Mucosa of gallbladder (tissue), 1 donor: ENCODE measurements at places on chromosomes 12 and 14. TPM values are rescaled to one million over a fixed set of nuclear protein-coding genes. Genes with fewer than 3 reads are reported as not detected.

Gene LPAR5
- total RNA-seq: 15.0 TPM

Gene SRRM4
- total RNA-seq: 0.03 TPM

Gene ABCD2
- total RNA-seq: 0.63 TPM

Gene KRT74
- not detected for total RNA-seq

Gene ANKRD33
- total RNA-seq: not detected

Gene SLC38A4
- 0.69 TPM for total RNA-seq

GRCh38 chr14:75711796-75712211 lies 50.8 kb downstream of the TTLL5 start:
- peak; percentile 54 for DNase-seq

DNA sequence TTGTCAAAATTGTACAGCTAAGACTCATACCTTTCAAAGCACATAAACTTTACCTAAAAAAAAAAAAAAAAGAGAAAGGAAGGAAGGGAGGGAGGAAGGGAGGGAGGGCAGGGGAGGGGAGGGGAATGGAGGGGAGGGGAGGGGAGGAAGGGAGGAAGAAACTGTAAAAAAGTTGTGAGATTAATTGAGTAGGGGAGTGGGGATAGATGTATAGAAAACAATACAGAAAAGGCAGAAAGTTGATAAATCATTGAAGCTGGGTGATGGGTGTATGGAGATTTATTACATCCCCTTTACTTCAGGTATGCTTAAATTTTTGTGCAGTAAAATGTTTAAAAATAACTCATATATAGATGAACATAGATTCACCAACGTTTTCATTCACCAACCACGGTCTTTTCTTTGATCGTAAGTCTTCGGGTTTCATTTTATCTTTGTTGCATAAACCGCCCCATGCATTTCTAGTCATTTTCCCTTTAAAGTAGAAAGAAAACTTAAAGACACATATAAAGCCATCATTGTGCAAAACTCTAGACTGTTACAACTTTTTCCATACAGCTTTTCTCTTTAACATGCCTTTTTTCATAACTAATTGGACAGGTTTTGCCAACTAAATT lies 191.2 kb upstream of the KRR1 start:
- DNase-seq: no peak

DNA sequence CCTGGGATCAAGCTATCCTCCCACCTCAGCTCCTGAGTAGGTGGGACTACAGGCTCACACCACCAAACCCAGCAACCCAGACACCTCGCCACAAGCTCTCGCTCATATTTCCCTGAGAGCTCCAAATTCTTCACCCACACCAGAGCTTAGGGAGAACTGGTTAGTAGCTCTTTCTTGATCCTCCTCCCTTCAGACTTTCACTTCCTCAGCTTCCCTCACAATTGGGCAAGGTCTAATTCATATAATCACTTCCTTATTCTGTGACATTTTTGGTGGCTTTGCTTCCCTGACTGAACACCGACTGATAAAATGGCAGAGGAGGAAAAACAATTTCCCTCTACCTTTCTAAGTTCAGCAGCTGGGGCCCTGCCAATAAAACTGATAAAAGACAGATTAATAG lies 88.5 kb downstream of the GXYLT1 start:
- DNase-seq: no peak

DNA sequence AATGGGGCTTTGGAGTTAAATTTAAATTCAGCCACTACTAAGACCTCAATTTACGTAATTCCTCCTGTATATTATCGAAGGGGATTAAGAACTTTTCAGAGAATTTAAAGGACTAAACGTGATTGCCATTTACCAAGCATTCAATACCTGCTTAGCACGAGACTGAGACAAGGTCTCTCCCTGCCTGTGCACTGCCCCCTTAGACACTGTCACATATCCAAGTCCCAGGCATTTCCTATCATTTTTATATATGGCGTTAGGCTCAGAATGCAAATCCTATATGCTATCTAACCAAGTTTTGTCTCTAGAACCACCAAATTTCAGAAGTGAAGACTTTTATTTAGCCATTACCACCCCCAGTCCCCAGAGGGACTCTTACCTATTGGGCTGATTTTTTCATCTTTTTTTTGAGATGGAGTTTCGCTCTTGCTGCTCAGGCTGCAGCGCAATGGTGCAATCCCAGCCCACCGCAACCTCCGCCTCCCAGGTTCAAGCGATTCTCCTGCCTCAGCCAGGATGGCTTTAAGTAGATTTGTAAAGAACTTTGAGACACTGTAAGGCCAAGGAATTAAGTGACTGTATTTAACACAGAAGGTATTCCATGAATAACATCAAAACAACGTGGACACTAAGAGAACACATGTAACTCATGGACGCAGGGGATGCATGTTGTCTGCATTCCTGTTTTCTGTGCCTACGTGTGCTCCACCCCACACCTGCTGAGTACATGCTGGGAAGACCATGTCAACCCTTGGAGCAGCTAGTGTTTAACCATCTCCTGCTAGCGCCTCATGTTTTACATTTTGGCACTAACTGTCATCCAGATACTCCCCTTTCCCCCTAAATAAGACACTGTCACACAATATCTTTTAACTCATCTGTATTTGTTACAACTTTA lies 6.4 kb downstream of the HSP90AA1 start:
- DNase-seq: no peak

DNA sequence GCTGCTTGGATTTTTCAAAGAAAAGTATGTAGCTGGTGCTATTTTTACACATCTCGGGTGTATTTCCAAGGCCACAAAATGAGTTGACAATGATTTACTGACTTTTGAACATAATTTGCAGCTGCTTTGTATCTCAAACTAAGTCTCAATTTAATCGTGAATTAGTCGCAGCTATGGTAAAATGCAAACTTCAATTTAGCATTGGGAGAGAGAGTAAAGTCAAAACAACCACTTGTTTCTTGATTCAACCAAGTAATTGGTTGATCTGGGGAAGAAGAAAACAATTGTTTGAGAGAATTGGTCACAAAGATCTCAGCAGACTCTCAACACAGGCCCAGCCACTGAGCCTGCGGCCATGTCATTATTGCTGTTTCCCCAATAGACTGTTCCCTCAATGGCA lies 75.0 kb upstream of the DYRK2 start:
- DNase-seq: no peak

- DNase-seq: no peak
Observed at GRCh38 chr14:57611555-57612075, 118.0 kb upstream of the CCDC198 start.

DNA sequence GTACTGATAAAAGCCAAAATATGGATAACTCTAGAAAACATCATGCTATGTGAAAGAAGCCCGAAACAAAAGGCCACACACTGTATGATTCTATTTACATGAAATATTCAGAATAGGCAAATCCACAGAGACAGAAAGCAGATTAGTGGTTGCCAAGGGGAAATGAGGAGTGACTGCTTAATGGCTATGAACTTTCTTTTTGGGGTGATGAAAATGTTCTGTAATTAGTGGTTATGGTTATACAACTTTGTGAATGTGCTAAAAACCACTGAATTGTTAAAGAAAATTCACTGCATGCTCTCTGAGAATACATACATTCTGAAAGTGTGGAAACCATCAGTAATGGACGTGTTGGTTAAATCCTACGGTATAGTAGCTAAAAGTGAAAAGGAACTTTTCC lies 39.9 kb upstream of the STON2 start:
- DNase-seq: no peak

DNA sequence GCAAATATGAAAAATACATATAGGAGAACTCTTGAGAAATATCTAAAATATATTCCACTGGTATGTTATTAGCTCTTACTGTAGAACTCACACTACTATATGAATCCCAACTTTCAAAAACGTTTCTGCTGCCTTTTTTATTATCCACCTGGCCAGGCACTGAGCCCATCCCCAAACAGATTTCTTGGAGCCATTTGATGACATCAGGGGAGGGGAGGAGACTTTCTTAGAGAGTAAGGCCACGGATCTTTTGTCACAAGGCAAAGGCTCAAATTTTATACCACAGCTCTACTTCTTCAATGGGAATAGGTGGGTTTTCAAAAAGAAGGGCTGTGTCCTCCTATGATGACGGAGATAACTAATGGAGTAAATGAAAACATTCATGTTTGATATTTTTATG lies 83.0 kb downstream of the SLC25A21 start:
- no peak for DNase-seq

- peak; percentile 66 for DNase-seq
Observed at GRCh38 chr12:59858508-59859170, 262.8 kb downstream of the SLC16A7 start.
